ENCODE measurements at places on chromosomes 2 and 18.

- no peak for DNase-seq
Measured at GRCh38 chr2:2646433-2647051, 315.5 kb upstream of the MYT1L start.

GRCh38 chr2:219406861-219407230 lies 11.3 kb upstream of the DES start:
- DNase-seq, result no peak

GRCh38 chr2:10688921-10689807 lies 611 bp downstream of the NOL10 start:
- DNase-seq, result no peak

- DNase-seq, result no peak
Measured at GRCh38 chr18:63271148-63271547, 48.4 kb downstream of the BCL2 start.

GRCh38 chr2:110783196-110783873 lies 51.0 kb downstream of the ACOXL start:
- no peak for DNase-seq

DNA sequence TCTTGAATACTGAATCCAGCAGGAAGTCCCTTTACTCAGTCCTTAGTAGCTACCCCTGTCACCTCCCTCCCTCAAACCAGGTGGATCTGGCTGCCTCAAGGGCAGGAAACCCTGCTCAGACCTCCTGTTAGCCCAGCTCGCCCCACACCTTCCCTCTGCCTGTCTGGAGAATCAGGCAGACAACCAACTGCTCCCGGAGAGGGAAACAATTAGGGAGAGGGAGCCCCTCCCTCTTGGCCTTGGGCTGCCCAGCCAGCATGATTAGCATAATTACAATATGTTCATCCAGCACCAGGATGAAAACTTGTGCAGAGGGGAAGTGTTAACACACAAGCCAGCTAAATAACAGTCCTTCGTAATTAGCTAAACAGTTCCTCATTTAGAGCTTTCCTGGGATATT lies 185.5 kb downstream of the C1D start:
- DNase-seq, result peak; percentile 54

DNA sequence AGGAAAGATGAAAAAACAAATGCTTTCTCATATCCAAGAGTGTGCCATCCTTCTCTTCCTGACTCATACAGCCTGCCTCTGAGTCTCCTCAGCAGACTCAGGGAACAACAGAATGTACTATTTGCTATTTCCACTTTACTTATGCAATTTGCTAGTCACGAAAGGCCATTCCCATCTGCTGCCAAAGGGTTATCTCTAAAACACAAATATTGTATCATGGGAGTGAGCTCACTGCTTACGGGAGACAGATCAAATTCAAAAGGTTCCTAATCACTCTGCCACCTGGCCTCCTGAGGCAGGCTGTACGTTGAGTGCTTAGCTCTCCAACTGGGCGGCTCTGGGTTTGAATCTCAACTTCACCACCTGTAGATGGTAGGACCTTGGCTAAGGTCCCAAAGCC lies 92.0 kb downstream of the GAREM1 start:
- DNase-seq, result no peak

DNA sequence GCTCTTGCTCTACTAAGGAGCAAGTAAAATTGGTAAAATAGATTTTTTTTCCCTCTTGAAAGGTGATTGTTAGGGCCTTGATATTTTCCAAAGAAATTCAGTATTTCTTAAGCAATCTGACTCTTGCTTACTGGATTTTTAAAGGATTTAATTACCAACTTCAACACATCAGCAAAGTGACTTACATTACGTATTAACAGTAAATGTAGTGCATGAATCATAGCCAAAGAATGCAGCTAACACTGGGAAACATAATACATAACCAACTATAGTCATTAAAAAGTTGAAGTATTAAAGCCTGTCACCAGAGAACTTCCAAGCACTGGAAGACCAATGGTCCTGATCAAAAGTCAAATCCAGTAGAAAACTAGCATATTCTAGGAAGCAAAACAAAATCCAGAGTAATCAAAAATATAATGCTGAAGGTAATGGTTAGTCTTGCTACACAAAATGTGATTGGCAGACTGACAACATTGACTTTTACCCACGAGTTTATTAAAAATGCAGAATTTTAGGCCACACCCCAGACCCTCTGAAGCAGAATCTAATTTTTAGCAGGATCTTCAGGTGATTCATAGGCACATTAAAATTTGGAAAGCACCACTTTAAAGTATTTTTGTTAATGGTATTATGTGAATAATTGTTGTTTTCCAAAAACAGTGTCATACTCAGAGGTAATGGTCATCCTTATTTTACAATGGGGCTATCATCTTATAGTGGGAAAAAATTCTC lies 31.8 kb upstream of the CAVIN2 start:
- DNase-seq, result no peak

GRCh38 chr18:51430538-51430937 lies 233.1 kb upstream of the MEX3C start:
- DNase-seq, result no peak

DNA sequence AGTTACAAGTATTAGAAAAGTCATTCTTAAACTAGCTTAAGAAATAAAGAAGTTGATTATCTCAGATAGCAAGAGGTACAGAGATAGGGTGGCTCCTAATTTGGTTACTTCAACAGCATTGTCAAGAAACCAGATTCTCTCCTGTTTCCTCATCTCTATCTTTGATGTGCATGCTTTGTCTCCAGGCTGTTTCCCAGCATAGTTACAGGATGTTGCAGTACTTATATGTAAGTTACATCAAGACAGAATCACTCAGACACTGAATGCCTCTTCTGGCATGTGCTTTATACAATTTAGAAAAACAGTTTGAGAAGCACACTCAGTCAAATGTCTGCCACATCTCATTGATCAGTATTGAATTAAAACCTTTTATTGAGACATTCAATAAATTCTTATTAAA lies 189.5 kb upstream of the UBE2E3 start:
- no peak for DNase-seq

GRCh38 chr2:208363485-208363884 lies 43.1 kb upstream of the PTH2R start:
- no peak for DNase-seq

DNA sequence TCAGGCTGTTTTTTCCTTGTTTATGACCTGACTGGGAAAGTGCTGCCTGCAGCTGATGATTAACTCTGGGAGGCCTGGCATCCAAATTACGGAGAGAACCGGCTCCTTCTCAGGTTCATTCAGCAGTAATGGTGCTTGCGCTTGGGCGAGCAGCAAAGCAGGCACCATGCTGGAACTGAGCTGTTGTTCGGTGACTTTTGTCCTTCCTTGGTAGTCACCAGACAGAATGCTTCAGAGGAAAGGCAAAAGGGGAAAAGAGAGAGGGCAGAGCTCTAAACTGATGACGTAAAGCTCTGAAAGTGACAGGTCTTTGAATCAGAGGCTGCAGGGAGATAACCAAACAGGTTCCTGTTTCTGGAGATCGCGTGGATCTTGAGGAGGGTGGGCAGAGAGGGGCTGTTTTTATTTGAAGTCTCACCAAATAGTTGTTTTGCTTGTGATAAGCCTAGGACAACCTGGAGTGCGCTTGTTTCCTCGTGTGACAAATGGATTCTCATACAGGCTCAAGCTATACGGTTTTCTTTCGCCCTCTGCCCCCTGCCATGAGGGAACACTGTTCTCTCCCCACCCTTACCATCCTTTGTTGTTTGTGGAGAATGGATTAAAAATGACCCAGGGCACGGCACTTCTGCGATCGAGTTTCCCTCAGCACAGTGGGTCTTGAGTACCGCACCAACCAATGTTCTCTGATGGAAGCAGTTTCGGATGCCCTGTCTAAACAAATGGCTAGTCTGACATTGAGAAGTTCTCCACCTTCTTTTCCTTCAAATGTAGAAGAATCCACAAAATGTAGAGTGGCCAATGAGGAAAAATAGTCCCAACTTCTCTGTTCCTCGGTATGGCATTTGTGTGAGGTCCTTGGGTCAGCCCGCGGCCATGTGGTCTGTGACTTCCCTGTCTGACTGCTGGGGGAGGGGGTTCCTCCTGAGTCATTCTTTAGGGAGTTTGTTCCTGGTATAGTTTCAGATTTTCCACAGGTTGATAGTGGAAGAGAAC lies 1.3 kb downstream of the RASGRP3 start:
- DNase-seq, result peak; percentile 21
